NCI-H1694 (cell line): ENCODE measurements at places on chromosomes 6 and 20.

DNA sequence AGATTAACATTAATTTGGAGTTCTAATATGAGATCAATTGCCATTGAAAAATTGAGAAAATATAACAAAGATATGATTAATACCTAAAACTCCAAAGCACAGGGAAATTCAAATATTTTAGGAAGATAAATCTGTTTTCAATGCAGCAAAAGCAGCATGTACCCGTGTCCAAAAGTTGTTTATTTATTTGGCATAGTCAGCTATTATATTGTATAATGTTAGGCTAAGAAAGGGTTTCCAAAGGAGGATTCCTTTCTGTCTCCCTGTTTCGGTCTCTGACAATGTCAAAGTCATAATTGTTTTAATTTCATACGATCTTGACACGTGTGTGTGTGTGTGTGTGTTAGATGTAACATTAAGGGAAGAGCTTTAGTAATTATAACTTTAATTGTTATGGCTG lies 914.5 kb downstream of the EYS start:
- no peak for DNase-seq

DNA sequence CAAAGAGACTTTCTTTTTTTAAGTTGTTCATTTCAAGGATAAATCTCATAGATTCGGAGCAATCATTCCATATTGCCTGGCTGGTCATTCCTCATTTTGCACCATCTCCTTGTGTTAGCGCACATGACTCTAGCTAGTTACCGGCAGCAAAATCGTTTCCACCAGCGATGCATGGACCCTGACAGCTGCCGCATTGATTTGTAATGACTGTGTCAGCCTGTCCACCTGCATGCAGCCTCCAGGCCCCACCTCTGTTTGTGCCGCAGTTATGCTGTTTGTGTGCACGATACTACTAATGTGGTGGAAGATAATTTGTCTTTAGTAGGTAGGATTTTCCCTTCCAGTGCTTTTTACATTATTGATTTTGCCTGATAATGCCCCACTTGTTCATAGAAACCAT lies 164.0 kb downstream of the TBC1D7 start:
- DNase-seq: no peak

GRCh38 chr20:21026951-21027350 lies 79.2 kb downstream of the LINC00237 start:
- no peak for DNase-seq

- no peak for DNase-seq
Observed at GRCh38 chr6:53664623-53665022, 933 bp downstream of the KLHL31 start.

- no peak for DNase-seq
Observed at GRCh38 chr6:31140643-31141042, 1.8 kb upstream of the PSORS1C2 start.

DNA sequence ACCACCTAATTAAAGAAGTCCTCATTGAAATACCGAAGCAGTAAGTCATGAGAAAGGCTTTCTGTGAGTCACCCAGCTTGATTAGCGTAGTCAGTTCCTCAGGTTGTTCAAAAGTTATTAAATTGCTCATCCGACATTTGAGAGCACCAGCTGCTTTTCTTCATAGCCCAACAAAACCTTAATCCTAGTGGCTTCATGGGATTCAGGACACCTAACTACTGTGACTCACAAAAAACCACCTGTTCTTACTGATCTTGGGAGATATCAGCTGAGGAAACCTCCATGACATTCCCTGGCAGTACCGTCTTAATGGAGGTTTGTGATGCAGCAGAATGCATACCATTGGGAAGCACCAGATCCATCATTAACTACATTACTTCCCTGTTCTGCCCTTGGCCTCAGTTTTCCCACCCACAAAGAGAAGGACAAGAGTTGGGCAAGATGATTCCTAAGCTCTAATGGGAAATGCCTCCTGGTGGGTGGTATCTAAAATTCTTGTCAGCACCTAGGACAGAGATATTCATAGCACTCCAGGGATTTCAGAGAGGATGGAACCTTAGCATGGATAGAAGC lies 103.8 kb downstream of the KHDC1L start:
- no peak for DNase-seq

DNA sequence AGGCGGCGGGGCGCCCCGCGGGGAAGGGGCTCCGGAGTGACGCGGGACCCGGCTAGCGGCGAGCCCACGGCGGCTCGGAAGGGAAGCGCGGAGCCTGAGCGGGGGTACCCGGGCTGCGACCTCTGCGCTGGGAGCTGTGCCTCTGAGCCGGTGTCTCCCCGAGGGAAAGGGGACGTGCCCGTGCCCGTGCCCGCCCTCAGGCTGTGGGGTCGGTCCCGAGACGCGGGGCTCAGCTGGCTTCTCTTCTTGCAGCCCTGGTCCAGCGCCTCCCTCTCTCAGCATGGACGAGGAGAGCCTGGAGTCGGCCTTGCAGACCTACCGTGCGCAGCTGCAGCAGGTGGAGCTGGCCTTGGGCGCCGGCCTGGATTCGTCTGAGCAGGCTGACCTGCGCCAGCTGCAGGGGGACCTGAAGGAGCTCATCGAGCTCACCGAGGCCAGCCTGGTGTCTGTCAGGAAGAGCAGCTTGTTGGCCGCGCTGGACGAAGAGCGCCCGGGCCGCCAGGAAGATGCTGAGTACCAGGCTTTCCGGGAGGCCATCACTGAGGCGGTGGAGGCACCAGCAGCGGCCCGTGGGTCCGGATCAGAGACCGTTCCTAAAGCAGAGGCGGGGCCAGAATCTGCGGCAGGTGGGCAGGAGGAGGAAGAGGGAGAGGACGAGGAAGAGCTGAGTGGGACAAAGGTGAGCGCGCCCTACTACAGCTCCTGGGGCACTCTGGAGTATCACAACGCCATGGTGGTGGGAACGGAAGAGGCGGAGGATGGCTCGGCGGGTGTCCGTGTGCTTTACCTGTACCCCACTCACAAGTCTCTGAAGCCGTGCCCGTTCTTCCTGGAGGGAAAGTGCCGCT lies 686 bp downstream of the ZGPAT start:
- DNase-seq: no peak
